ENCODE measurements at places on chromosomes 13 and 19.
A peak's percentile ranks its signal among the peaks of the same experiment; 100 is the strongest.

- peak; percentile 84 for DNase-seq
Observed at GRCh38 chr19:33778089-33778791, 18.4 kb upstream of the KCTD15 start.

DNA sequence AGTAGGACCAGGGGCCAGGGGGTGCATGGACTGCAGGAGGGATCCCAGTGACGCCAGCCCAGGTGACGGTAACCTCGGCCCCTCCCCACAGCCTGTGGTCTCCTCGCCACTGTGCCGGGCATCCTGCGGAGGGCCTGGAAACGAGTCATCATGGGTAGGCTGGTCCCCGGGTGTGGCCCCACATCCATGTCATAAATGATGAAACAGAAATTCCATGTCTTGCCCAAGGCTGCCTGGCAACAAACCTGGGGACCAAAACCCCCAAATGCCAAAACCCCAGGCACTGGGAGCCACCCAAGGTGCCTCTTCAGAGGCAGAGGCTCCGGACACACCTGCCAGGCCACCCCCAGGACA is 20.9 kb downstream of the MAP2K2 start:
- no peak for DNase-seq

DNA sequence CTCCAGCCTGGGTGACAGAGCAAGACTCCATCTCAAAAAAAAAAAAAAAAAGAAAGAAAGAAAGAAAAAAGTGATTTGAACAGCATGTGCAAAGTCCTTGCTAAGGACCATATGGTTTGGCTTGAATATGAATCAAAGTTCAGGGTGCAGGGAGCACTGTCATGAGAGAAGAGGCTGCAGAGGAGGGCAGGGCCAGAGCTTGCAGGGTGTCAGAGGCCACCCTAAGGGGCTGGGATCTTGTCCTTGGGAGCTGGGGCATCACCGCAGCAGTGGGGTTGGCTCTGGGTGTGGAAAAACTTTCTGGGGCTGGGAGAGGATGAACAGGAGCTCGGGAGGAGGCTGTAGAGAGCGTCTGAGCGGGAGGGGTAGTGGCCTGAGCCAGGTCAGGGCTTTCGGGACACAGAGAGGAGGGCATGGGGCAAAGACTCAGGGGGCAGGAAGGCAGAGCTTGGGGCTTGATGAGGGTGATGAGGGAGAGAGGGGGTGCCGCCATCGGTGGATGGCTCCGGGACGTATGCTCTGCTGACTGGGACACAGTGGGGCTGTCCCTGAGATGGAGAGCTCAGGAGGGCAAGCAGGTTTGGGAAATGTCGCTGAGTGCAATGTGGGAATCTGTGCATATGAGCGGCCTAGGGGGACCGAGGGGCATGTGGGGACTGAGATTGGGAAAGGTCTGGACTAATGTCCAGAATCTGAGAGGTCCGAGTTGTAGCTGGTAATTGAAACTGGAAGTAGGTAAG is 3.0 kb downstream of the TRPM4 start:
- DNase-seq, result no peak

DNA sequence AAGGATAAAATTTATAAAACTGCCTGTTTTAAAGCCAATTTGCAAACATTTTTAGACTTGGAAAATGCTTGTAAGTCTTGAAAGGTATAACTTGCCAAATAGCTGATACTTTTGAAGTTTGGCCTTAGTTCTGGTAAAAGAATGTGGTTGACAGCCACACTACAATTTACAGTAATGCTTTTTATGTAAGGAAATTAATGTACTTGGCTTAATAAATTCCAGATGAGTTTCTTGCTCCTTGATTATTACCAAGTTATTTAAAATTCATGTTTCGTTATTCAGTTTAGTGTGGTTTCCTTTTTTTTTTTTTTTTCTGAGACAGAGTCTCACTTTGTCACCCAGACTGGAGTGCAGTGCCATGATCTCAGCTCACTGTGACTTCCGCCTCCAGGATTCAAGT is 14.9 kb downstream of the LMO7 start:
- no peak for DNase-seq

GRCh38 chr19:39873385-39873784 is 27.2 kb upstream of the FBL start:
- no peak for DNase-seq

DNA sequence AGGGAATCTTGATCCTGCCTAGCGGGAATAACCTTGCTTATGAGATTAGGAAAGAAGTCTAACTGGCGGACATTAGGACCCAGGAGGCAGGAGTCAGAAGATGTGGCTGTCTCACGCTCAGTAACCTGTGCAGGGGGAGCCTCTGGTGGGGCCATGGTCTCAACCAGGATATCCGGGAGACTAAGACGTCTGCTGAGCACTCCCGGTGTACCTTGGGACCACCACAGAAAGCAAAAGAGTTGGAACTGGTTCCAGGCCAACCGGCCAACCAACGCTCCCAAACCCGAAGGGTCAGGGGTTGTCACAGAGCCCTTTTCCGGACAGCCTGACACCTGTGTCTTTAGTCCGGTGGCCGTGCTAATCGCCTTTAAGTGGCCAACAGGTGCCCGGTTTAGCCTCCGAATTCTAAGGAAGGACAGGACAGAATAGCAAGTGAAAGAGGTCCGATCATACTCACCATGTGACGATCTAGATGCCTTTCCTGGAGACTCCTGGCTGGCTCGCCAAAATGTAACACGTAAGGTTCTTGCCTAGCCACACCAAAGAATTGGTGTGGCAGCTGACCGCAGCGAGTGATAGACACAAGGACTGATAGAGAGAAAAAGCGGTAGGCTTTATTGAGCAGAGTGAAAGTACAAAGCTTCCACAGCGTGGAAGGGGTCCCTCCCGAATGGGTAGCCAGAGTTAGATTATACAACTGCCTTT is 103.9 kb upstream of the DIAPH3 start:
- DNase-seq, result peak; percentile 85

- no peak for DNase-seq
Observed at GRCh38 chr19:17475541-17476115, 5.3 kb downstream of the SLC27A1 start.

GRCh38 chr13:72109863-72110262 is 242.9 kb upstream of the DACH1 start:
- DNase-seq, result no peak

DNA sequence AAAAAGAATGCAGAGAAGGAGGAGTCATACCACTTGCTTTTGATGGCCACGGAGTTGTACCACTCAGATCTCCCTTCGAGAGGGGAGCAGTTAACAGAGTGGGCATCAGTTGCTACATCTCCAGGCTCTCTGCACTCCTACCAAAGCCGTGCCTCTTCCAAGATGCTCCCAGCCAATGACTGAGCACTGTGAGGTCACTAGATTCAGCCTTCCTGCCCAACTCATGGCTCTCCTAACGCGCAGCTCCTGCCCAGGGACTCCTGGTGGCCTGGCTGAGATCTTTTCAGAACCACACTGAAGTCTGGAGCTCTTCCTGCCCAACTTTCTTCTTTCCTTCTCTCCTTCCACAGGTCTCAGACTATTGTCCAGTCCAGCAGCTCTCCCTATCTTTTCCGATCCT is 66.7 kb downstream of the LHFPL6 start:
- no peak for DNase-seq

- no peak for DNase-seq
Observed at GRCh38 chr13:74847966-74848365, 634.0 kb downstream of the TBC1D4 start.

DNA sequence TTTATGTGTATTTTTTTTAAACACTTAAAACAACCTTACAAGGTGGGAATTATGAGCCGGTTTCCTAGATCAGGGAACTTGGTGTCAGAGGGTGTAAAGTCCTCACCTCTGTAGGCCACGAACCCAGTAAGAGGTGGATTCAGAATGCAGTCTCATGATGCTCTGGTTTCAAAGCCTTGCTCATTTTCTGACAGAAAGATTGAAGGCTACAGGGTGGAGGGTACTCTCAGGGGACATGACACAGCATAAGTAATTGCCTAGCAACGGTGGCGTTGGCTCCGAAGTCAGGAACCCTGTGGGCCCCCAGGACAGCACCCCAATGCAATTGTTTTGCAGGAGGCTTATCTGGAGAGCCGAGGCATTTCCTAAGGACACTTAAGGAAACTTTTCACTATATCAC is 794.7 kb downstream of the EFNB2 start:
- DNase-seq, result no peak

DNA sequence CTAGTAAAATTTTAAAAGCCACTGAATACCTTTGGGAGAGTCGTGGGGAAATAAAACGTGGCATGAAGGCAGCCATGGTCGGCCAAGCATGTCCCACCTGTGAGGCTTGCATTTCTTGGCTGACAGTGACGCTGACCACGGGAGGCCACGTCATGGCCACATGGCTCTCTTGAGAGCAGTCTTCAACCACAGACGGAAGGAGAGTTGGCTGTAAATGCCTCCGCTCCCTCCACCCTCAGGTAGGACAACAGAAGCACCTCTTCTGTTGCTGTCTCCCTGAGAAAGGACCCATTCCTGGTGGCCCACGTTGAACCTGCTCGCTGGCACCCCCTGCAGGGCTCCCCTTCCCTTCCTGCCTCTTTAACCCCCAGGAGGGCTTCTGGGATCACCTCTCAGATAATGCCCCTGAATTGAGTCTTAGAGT is 10.6 kb upstream of the LRRC25 start:
- DNase-seq, result no peak

GRCh38 chr19:1568320-1569019 is at the start of gene MEX3D:
Gene MEX3D (minus strand): TSS chr19:1568325. CDS start chr19:1568058, 267 bp downstream.
- no peak for DNase-seq

DNA sequence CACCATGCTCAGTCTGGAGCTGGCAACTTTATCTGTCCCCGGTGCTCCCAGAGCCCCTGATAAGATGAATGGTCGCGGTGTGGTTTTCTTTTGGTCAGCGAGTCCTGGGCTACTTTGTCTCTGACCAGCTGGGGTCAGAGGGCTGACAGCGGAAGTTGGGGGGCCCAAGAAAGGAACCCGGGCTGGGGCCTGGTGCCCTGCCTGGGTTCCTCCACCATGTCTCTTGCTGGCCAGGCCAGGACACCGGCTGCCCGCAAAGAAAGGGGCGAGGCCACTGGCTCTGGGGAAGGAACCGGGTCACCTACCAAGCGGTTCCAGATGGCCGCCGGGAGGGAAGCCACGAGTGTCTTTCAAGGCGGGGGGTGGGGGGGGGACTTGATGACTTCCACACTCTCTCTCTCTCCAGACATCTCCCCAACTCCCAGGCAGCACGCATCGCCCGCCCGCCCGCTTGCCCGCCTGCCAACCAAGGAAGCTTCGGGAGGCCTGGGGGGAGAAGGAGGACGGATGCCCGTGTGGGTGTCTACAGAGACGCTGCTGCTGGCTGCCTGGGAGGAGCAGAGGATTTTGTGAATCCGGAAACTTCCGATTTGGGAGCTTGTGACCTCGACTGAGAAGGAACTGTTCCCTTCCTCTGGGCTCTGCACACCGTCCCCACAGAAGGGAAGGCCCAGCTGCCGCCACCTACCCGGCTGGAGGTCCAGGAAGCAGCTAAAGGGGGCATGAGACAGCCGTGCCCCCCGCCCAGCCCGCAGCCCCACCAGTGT is 1.1 kb downstream of the PIP5K1C start:
- no peak for DNase-seq

GRCh38 chr19:55223291-55224037 is 5.1 kb downstream of the TMEM86B start:
- DNase-seq, result no peak

DNA sequence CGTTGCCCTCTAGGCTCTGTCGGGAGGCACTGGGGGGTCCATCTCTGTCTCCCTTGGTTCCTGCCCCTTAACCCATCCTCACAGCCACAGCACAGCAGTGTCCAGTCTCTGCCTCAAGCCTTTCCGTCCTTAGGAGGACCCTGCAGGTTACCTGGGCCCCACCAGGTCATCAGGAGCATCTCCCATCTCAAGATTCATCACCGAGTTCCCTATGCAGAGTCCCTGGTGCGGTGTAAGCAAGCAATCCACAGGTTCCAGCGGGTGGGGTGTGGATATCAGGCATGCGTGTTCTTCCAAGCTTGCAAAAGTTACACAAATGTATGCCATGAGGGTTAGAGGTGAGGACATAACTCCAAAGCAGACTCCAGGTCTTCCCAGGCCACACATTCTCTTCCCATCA is 20.9 kb upstream of the GAS6 start:
- peak; percentile 13 for DNase-seq

GRCh38 chr19:51272183-51272810 is 21.4 kb downstream of the SIGLECL1 start:
- no peak for DNase-seq

- DNase-seq, result no peak
Observed at GRCh38 chr13:74550039-74550438, 415.8 kb upstream of the KLF12 start.

DNA sequence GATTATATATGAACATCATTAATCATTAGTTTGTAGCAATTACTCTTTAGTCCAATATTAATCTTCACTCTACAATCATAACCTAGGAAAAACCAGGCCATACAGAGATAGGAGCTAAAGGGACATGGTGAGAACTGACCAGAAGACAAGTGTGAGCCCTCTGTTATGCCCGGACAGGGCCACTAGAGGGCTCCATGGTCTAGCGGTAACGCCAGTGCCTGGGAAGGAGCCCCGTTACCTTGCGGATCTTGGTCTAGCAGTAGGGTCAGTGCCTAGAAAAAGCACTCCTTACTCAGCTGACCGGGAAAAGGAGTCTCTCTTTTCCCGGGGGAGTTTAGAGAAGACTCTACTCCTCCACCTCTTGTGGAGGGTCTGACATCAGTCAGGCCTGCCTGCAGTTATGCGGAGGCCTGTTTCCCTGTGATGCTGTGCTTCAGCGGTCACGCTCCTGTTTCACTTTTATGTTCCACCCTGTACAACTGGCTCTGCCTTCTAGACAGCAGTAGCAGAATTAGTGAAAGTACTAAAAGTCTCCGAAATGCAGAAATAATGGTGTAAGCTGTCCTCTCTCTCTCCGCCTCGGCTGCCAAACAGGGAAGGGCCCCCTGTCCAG is 13.8 kb downstream of the OR7D4 start:
- peak; percentile 83 for DNase-seq

GRCh38 chr19:17236811-17237543 is 8.7 kb downstream of the NR2F6 start:
- no peak for DNase-seq

- no peak for DNase-seq
Observed at GRCh38 chr19:17035842-17036424, 9.3 kb upstream of the CPAMD8 start.

- no peak for DNase-seq
Observed at GRCh38 chr19:18762125-18763023, 28.7 kb downstream of the COMP start.

DNA sequence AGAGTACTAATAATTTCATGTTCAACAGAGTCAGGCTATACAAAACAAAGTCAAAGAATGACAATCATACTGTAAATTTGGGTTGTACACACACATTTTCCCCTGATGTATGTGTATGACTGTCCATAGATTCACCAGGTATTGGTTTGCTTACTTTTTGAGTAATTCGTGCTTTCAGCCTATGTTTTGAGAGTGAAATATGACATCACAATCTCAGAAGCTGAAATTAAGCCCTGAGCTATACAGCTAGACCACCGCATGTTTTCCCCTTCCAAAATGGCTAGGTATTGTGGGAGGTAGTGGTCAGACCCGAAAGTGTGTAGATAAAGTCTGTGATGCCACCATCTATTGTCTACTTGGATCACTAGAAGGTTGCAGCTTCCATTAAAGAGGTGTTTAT is 102.8 kb downstream of the KATNAL1 start:
- DNase-seq, result no peak

Measured in islet precursor cell (in vitro differentiated cells).